Sigmoid colon (tissue), 7 donors: ENCODE measurements at places on chromosomes 3 and 15.
A peak's percentile ranks its signal among the peaks of the same experiment; 100 is the strongest.

DNA sequence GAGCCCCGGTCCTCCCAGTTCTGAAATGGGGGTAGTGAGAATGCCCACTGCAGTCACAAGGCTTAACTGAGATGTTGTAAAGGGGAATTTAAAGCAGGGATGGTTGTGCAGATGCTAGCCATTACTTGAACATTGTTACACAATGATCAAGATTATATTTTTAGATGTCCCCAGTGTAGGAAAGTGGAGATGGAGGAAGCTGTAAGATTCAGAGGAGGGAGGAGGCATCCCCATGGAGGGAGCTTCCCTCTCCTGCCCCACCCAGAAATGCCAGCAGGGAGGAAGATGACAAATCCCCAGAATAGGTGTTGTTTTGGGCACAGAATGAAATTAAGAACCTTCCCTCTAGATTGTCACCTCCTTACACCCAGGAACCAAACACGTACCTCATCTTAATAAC lies 46.1 kb downstream of the EFCAB12 start:
- DNase-seq: no peak

GRCh38 chr3:119637679-119638477 lies 22.5 kb downstream of the POPDC2 start:
- no peak for DNase-seq

DNA sequence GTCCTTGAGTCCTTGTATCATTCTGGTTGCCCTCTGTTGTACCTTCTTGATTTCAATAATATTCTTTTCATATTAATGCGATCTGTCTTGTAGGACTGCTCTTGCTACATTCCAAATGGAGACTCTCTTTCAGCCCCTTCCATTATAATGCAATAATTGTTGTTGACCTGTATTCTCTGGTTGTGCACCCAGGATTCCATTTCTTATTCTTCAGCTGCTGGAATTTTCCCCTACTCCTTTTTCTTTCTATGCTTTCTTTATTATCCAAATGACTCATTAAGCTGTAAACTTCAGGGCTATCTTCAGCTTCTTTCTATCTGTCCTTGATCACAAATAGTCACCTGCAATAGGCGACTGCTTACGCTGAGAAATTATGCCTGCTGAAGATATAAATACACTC lies 321.5 kb downstream of the SATB1 start:
- DNase-seq: no peak

GRCh38 chr15:90876046-90876445 lies 7.7 kb downstream of the FURIN start:
- no peak for DNase-seq

DNA sequence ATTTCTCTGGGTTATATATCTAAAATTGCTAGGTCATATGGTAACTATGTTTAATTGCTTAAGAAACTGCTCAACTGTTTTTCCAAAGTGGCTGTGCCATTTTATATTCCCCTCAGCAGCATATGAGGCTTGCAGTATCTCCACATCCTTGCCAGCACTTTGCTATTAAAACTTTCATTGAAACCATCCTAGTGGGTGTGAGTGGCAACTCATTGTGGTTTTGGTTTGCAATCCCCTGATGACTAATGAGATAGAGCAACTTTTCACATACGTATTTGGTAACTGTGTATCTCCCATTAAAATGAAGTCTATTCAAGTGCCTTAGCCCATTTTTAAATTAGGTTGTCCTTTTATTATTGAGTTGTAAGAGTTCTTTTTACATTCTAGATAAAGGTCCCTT lies 17.3 kb downstream of the KPNA1 start:
- DNase-seq: no peak

GRCh38 chr3:67557848-67558355 lies 96.5 kb downstream of the SUCLG2 start:
- no peak for DNase-seq

DNA sequence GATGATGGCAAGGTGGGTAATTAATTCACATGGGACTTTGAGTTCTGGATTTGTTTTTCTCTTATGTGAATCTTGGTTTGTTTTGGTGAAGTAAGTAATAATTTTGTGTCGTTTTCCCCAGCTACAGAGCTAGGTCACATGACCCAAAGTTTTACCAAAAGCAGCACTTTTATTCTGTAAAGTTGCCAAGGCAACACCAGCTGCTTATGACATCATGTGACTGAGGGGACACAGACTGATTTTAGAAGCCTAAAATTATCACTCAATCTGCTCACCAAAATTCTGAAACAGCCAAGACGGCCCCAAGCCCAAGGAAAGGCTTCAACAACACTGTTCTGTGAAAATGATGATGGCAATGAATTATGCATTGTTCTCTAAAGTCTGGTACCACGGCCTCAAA lies 63.9 kb downstream of the MEX3B start:
- DNase-seq: no peak

DNA sequence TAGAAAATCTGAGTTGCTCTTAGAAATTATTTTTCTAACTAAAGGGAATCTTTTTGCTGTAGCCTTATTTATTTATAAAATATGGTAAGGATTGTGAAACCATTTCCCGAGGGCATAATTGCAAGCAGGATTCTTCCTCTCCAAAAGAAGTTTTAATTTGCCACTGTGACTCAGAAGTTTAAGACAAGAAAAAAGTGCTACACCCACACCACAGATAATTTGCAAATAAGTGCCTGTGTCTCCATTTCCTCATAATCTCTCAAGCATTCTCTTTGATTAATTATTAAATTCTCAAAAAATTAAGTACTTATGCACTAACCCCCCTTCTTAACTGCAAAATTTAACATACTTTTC lies 43.6 kb downstream of the RASA2 start:
- no peak for DNase-seq

DNA sequence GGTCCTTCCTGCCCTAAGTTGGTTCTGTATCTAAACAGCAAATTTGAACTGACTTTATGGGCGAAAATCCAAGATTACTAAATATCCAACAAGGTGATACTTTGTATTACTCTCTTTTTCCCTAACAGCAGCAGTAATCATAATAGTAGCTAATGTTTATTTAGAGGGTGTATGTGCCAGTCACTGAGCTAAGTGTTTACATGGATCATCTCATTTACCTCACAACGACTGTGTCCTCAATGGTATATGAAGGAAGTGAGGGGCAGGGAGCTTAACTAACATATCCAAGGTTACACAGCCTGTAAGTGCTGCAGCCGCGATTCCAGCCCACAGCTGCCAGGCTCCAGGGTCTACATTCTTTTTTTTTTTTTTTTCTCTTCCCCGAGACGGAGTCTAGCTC lies 10.3 kb upstream of the LRRC34 start:
- DNase-seq: no peak

GRCh38 chr3:46913644-46914043 lies 36.1 kb downstream of the PTH1R start:
- peak; percentile 71 for DNase-seq

GRCh38 chr3:46350262-46350565 lies 3.7 kb upstream of the CCR2 start:
- DNase-seq: no peak

DNA sequence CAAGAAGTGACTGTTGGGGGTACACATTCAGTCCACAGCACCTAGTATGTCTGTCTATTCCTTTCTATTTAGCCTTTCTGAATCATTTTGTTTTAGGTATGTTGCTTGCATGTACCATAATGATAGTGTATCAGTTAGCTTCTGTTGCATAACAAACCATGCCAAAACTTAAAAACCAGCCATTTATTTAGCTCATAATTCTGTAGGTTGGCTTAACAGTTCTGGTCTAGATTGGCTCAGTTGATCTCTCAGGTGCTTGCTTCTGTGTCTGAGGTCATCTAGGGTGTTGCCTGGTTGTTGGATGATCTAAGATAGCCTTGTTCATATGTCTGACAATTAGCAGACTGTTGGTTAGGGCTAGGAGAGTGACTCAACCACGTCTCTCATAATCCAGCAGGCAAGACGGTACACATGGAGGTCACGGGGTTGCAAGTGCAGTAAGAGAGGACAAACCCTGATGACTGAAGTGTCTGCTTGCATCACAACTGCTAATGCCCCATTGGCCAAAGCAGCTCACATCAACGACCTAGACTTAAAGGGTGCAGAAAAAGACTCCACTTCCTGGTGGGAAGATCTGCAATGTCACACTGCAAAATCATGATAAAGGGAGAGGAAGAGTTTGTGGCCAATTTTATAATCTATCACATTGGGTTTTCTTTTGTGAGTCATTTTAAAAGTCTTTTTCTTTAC lies 6.8 kb upstream of the PDCD6IP start:
- no peak for DNase-seq

GRCh38 chr3:165133188-165133899 lies 55.0 kb upstream of the SI start:
- DNase-seq: no peak

- no peak for DNase-seq
These were observed 9.3 kb upstream of the SYNM start for GRCh38 chr15:99095626-99096025.

DNA sequence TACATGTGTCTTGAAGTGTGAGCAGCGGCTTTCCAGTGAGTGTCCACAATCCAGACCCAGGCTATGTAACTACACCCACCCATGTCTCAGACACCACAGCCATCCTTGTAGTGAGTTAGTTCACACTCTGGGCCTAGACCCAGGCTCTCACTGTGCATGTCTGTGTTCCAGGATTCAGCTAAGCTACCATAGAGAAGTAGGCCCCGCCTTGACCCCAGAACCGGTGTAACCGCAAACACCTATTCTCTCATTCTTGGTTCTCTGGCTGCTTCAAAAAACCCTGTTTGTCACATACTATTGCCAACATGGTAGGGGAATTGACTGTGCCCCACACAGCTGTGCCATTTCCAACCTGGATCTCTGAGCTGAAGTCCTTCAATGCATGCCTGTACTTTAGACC lies 560.6 kb downstream of the RSL24D1 start:
- DNase-seq: no peak

DNA sequence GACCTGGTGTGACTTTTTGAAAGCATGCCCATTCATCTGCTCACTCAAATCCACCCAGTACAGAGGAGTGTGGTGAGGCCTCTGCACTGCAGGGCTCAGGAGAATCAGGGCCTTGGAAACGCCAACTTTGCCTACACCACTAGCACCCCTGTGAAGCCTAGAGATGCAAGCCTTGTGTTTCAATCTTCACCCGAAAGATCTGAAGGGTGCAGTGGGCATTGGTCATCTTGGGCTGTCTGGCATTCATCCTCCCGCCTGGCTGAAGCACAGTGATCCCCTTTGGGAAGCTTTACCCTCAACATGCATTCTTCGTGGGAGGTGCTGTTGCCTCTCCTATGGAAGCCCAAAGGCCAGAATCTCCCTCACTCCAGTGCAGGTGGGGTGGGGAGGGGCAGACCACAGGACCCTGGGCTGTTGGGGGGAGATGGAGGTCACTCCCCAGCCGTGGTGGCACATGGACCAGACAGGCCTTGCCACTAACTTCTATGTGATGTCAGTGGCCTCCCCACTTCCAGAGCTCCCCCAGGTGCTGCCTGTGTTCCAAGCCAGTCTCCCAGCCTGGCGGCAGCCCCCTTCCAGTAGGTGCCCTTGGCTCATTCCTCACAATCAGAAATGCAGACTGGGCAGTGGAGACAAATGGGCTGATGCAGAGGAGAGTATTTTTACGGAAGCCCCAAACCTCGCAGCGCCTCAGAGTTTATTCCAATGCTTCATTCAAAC lies 92.5 kb downstream of the ADAMTS17 start:
- DNase-seq: no peak

GRCh38 chr3:67311440-67311839 lies 313.3 kb downstream of the KBTBD8 start:
- no peak for DNase-seq
